Erythroblast (primary cell): ENCODE measurements at places on chromosomes 13 and 19.
A peak's percentile ranks its signal among the peaks of the same experiment; 100 is the strongest.

- DNase-seq: no peak
Measured at GRCh38 chr19:32448026-32448425, 42.5 kb downstream of the DPY19L3 start.

DNA sequence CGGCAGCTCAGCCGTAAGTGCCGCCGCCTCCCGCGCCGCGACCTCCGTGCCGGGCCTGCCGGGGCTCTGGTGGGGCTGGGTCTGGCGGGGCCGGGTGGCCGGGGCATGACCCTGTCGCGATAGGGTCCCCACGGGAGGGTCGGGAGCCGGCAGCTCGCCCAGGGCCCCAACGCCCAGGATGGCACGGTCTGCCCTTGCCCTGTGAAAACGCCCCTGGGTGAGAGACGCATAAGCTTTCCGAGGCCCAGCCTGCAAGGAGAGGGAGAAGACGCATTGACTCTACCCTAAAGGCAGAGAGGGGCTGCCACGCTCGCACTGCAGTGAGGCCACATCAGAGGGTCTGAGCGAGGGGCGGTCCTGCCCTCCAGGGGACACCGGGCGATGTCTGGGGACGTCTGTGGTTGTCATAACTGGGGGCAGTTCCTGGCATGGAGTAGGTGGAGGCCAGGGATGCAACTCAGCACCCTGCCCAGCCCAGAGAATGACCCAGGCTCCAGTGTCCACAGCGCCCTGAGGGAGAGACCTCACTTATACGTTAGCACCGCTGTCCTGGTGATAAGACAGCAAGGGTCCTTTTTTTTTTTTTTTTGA lies 539 bp downstream of the ZNF554 start:
- peak; percentile 49 for DNase-seq

- DNase-seq: no peak
Measured at GRCh38 chr13:23680845-23681669, 110.8 kb downstream of the TNFRSF19 start.

DNA sequence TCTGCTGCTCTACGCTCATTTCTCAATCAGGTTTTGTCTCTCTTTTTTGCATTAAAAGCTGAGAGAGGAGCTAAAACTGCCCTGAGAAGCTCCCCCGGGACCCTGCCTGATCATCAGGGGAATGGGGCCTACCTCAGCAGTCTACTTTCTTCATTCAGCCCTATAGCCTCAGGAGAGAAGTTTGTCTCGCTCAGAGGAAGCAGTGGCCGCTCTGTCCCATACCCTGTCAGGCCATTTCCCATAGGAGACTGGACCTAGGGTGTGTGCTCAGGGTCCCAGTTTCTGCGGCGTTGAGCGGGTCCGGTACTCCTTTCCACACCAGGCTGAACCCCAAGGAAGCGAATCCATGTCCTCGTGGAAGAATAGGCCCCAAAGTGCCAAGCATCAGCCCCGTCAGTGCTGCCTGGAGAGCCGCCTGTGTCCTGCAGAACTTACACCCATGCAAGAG lies 21.7 kb downstream of the UBE2L5 start:
- DNase-seq: no peak

- no peak for DNase-seq
Measured at GRCh38 chr13:102688306-102688973, 6.4 kb downstream of the METTL21C start.

GRCh38 chr13:51625555-51626345 lies 41.5 kb downstream of the WDFY2 start:
- no peak for DNase-seq

DNA sequence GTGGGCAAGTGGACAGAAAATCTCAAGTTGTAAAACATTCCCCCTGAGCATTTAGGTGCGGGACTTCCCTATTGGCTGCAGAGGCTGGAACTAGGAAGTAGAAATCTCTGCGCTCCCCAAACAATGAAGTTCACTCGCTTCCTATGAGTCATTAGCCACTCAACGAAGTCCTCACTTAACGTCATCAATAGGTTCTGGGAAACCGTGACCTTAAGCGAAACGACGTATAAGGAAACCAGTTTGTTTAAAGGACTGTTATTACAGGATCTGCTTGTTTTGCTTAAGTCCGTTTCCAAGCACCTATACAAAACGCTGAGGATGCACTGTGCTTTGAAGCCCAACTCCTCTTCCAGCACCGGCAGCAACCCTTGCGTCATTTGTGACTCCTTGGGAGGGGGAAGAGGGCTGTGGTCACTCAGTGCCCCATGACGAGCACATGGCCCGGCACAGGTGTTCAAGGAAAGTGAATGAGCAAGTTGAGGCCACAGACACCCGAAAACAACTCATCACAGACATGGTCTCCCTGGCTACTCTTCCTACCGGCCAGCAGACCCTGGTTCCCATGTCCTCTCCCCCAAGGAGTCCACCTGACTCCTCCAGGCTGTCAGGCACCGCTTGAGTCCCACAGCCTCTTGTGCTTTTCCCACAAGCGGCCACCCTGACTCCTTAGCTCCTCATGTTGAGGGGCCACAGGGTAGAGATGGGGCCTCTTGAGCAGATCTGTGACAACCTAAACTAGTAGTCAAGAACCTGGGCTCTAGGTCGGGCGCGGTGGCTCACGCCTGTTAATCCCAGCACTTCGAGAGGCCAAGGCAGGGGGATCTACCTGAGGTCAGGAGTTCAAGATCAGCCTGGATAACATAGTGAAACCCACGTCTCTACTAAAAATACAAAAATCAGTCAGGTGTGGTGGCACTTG lies 4.8 kb downstream of the RPS16 start:
- no peak for DNase-seq

GRCh38 chr13:113105032-113105920 lies at the start of gene F7:
Gene F7, plus strand, starts transcription at chr13:113105791. Its CDS starts 51 bp downstream, at chr13:113105842.
- no peak for DNase-seq

GRCh38 chr13:25743421-25743820 lies 308.4 kb downstream of the SHISA2 start:
- no peak for DNase-seq

GRCh38 chr13:40161931-40162330 lies 504.5 kb downstream of the FOXO1 start:
- no peak for DNase-seq

DNA sequence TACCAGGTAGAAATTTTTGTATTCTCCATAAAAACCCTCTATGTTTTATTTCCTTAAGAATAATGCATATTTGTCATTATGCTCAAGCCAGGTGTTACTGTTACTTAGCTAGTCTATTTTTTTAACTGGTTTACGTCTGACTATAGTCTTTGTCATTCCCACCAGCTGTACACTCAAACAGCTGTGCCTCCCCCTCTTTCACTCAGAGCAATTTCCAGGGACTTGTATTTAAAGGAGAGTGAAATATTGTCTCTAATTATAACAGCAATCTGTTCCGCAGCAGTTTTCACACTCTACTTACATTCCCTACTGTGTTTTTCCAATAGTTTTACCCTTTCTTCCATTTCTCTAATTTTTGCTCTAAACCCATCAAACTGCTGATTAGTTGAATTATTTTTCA lies 813.6 kb upstream of the MIR17HG start:
- no peak for DNase-seq

DNA sequence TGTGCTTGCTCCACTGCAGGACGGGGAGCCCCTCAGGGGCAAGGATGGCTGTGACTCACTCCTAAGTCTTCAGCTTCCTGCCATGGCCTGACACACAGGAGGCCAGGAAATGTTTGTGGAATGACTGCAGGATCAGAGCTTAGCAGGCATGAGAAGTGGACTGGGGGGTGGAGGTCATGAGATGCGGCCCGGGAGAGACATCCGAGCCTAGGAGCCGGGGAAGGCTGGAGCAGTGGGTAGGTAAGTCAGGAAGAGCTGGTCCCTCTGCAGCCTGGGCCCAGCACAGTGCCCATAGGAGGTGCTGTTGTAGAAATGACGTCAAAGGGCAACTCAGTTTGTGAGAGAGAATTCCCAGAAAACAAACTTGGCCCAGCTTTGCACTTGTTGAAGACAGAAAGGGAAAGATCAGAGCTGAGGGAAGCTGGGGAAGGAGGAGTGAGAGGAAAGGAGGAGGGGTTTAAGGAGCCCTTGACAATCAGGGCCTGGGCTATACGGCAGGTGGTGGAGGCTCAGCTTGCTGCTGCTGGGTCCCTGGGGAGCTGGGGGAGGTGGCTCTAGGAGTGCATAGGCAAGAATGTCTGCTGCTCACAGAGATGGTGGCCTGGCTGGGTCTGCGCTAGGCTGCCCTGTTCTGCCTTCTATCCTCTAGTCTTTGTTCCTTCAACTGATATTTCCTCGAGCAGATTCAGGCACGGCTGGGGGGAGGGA lies 18.5 kb downstream of the POU2F2 start:
- no peak for DNase-seq

GRCh38 chr13:40581277-40581579 lies 85.2 kb downstream of the FOXO1 start:
- no peak for DNase-seq

DNA sequence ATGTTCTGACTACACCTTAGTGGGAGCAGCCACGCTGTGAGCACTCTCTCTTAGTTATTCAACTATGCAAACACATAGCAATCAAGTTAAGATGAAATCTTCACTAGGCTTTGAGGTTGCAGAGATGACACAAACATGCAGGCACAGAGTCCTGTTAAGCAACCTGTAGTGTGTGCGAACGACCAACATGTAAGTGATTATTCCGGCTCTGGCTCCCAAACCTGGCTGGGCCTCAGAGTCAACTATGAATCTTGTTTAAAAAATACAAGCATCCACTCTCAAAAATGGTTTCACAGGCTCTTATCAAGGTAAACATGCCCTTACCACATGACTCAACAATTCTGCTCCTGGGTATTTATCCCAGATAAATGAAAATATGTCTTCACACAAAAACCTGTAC lies 91.4 kb downstream of the IRS2 start:
- DNase-seq: peak; percentile 16

DNA sequence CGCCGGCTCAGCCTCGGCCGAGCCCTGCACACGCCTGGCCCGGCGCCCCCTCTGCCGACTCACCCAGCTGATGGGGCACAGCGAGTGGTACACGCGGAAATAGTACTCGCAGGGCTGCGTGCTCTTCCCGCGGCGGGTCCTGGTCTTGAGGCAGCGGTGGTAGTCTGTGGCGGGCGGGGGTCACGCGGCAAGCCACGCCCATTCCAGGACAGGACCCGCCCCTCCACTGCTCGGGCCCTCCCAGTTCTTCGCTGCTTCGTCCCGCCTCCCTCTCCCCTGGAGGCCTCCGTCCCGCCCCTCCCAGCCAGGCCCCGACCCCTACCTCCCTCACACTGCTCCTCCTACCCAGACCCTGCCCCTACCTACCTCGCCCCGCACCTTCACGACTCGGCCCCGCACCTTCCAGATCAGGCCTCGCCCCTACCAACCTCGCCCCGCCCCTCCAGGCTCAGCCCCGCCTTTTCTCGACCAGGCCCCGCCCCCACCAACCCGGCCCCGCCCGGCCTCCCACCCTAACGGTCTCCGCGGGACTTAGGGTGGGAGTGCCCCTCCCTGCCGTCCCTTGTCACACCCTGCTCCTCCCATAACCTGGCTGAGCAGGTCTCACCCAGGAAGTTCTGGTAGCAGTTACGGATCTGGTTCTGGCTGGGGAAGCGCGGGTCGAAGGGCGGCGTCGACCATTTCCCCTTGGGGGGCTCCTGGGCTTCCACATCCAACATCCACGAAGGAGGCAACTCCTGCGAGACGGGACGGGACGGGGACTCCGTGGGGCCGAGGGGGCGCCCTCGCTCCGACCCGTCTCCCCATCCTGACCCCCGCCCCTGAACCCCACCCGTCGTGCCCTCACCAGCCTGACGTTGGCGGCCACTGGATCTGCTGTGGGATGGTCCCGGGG lies 469 bp downstream of the COX6B2 start:
- peak; percentile 77 for DNase-seq

- no peak for DNase-seq
Measured at GRCh38 chr19:13010992-13011652, 15.8 kb downstream of the NFIX start.

- no peak for DNase-seq
Measured at GRCh38 chr13:100859861-100860260, 185.3 kb upstream of the TMTC4 start.

DNA sequence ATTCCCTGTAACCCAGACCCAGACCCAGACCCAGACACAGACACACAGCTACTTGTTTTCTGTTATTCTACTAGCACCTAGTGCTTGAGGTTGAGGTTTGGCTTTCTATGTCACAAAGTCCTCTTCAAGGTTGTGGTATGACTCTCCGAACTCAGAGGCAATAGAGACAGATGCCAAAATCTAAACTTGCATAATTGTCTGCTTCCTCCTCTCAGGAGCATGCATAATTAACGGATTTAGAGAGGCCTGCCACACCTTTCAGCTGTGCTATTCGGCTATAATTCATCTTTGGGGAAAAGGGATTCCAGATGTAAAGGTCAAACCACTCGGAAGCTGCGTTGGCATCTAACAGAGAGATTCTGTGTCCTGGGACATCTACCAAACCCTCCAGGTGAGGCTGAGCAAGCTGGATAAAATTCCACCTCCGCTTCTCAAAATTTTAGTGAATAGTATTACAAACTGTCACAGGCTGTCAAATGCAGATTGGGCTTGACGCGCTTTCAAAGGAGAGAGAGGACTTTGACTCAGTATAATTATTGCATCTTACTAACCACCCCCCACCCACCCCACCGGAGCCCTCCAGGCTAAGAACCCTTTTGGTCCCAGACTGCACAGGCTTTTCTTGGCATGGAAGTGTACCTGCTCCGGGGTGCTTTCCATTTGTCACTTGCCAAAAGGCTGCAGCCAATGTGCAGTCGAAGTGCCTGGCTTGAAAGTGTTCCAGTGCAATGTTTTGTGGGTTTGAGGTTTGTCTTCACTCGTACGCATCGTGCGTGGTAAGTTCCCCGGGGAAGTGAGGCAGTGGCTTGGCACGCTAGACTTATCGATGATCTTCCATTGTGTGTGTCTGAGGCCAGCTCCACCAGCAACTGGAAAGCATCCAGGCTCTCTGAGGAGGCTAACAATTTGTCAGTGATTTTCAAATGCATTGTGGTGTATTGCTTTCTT lies 194.1 kb downstream of the TDRD3 start:
- no peak for DNase-seq

DNA sequence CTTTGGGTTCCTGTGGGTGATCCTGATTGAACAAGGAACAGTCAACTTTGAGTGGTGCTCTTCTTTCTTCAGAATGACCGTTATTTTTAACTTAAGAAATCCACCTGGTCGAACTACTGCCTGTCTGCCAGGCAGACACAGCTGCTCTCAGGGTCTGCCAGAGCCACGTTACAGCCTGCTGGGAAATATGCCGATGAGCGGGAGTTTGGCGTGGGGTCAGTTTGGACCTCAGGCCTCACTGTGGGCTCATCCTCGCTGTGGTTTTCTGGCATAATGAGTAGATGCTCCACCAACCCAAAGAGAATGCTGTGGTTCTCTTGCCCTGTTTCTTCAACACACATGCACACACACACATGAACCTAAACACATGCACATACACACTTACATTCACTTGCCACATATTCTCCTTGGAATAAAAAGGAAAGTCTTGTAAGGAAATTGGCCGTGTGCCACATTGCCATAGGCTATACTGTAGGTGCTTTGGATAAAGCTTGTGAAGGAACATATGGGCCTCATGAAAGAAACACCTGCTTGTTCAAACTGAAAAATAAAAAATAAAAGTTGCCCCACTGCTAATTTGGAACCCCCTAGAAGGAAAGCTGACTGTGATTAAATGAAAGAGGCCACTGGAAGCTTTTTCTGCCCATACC lies 598.7 kb upstream of the KLF12 start:
- DNase-seq: no peak
